Parietal lobe (tissue), 2 donors: ENCODE measurements at places on chromosomes 5 and 9. TPM values are rescaled to one million over a fixed set of nuclear protein-coding genes. Genes with fewer than 3 reads are reported as not detected.

Gene SLC6A19
- total RNA-seq, result not detected

Gene SRA1
- total RNA-seq, result 32.6 TPM

Gene ARID3C
- total RNA-seq, result 0.63 TPM

Gene SPOCK1
- 70.7 TPM for total RNA-seq

Gene PCDH12
- total RNA-seq, result 2.5 TPM

Gene PAPPA
- total RNA-seq, result not detected
